HTR-8/SVneo (cell line): ENCODE measurements at places on chromosomes 5 and 9.
A peak's percentile ranks its signal among the peaks of the same experiment; 100 is the strongest.

- no peak for DNase-seq
Measured at GRCh38 chr5:180540050-180540694, 46.0 kb downstream of the CNOT6 start.

DNA sequence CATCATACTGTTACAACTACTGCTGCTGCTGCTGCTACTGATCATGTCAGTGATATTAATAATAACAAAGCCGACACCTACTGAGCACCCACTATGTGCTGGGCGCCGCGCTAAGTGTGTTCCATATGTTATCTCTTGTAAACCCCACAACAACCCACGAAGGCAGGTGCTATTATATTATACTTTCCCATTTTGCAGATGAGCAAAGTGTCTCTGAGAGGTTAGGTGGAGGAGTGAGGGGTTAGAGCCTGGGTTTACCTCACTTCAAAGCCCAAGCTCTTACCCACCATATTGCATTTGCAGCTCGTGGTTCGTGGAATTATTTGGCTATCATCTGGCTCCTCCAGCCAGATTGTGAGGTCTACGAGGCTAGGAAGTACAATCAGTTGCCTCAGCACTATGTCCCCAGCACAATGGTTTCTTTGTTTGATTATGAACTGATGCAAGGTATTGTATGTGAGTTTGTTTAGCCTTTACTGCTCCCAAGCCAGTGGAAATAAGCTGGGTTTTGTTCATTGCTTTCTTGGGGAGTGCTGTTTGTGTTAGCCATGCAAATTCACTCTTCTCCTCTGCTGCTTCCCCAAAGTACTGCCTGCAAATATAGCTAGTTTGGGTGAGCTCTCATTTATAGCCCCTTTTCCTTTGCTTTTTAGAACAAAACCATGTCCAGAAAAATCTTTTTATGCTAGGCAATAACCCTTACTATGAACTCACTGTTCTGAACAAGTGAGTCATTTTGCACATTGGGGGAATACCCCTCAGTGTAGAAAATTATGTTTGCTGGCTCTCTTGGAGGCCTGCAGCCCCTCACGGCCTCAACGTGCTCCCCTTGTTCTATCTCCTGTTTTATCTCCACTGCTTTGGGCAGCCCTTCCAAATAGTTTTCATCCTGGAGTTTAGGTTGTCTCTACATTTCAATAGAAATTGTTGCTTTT, 47.9 kb downstream of the ALG2 start:
- DNase-seq = no peak

- DNase-seq = no peak
Measured at GRCh38 chr9:138043061-138043410, 165.5 kb downstream of the CACNA1B start.

DNA sequence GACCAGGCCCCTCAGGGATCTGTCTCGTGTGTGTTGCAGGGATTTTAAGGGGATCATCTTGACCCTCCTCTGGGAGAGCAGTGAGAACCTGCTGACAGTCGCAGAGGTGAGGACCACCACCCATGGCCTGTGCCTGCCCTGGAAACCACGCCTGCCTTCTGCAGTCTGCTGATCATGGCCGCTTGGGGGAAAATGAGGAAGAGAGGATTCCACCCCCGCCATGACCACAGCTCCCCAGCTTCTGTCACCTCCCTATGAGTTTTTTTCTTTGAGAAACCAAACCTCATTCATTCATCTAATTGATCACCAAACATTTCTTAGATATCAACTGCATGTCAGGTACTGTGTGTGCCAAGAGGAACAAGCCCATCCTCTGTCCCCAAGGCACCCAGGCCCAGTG, 46.3 kb upstream of the TDRD7 start:
- no peak for DNase-seq

DNA sequence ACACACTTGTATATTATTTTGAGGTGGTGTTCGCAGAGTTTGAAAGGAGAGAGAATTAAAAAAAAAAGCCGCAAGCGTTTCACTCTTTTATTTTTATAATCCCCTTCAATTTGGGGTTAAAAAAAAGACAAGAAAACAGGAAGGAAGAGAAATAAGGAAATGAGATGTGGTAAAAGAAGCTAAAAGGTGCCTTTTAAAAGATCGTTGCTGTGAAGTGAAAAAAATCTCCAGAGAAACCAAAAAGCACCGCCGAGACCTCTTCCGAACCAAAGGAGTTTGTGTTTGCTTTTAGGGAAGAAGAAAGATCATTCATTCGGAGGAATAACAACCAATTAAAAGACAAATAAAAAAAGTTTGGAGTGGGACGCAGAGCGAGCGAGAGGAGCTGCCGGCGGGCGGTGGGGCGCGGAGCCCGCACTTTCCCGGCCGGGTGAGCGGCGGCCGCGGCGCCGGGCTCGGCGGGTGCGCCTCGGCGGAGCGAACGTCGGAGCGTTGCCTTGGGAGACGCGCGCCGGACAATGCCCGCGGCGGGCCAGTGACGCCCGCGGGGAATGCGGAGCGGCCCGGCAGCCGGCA, 355 bp downstream of the TLE4 start:
- no peak for DNase-seq

GRCh38 chr9:121268598-121268850, 562 bp downstream of the GSN start:
- no peak for DNase-seq

DNA sequence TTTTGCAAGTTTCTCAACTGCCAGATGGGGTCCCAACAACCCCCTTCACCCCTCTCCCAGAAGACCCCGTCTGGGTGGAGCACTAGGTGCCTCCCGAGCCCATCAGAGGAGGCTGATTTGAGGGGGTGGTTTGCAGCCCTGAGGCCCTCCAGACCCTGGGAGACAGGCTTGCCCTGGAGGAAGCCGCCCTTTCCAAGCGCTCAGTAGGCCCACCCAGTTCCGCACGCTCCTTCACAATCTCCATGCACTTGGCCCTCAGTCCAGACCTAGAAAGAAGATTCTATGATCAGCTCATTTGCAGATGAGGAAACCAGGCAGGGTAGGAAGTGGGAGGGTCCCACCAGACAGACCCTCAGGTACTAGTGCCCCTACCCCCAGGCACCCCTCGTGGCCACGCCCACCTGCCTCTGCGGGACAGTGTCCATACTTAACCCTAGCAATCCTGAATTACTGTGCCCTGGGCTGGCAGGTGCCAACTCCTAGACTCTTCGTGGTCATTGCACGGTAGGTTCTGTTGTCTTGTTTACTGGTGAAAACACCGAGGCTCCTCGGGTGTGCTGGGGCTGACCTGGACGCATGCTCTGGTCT, 22.3 kb downstream of the OR2V1 start:
- DNase-seq = no peak

DNA sequence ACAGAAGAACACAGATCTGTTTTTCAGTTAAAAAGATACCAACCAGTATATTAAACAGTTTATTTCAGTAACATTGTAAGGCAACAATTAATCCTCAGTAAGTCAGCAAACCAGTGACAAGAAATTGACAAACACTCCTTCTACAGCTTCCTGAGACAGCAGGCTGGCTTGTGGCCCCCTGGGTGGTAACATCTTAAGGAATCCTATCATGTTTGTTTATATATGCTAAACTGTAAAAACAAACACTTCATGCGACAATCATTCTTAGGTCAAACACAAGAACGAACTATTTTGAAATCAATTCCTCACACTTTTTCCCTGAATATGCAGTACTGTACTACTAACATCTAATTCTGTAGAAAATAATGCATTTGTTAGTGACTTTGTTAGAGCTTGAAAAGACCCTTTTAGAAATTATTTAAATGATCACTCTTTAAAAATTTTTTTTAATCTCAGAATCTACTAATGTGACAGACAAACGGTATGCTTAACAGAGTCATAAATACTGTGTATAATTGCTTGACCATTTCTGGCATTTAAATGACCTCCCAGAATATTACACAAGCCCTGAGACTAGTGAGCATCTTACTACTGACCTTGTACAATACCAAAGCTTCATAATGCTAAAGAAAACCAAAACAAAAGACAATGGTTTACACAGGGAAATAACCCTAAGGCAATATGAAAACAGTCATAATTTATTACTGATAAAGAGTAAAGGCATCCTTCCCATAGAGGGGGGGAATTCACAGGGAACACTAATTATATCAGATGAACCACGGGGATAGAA, 48.2 kb downstream of the ERMP1 start:
- no peak for DNase-seq

DNA sequence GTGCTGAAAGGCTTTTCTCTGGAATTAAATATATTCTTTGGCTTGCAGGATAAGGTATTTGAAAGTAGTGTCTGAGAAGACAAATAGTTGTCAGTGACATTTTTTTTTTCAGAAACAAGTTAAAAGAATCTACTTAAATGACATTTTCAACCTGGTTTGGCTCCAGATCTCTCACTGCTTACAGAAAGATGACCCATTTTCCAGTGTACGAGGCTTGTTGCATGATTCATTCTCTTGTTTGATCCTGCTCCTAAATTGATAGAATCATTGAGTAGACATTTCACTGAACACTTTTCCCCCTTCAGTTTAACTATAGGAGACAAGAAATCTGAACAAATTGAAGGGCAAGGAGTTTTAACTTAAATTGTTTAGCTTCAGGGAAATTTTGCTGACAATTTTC, 546.1 kb downstream of the ZNF608 start:
- DNase-seq = no peak

DNA sequence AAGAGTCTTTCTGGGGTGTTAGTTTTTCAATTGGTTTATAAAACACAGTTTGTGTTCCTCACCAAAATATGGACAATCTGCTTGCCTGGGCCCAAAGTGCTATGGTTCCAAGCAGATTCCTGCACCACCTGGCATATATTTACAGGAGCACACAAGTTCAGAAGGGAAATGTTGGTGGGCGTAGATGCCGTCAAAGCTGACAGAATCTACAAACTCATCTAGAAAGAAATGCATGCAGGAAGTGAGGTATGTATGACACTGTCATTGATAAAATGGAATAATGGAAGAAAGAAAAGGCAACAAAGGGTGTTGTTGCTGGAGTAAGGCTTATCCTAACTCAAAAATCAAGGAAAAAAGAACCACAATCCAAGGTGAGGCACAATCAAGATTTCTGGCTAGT, 225.8 kb downstream of the MLLT3 start:
- DNase-seq = no peak

GRCh38 chr5:68274847-68275651, 59.5 kb downstream of the PIK3R1 start:
- DNase-seq = no peak

- DNase-seq = no peak
Measured at GRCh38 chr9:4303006-4303405, 3.1 kb upstream of the GLIS3 start.

GRCh38 chr5:128412145-128412930, 125.7 kb downstream of the FBN2 start:
- no peak for DNase-seq

- DNase-seq = no peak
Measured at GRCh38 chr5:18048449-18048848, 414.2 kb downstream of the TAF11L14 start.

DNA sequence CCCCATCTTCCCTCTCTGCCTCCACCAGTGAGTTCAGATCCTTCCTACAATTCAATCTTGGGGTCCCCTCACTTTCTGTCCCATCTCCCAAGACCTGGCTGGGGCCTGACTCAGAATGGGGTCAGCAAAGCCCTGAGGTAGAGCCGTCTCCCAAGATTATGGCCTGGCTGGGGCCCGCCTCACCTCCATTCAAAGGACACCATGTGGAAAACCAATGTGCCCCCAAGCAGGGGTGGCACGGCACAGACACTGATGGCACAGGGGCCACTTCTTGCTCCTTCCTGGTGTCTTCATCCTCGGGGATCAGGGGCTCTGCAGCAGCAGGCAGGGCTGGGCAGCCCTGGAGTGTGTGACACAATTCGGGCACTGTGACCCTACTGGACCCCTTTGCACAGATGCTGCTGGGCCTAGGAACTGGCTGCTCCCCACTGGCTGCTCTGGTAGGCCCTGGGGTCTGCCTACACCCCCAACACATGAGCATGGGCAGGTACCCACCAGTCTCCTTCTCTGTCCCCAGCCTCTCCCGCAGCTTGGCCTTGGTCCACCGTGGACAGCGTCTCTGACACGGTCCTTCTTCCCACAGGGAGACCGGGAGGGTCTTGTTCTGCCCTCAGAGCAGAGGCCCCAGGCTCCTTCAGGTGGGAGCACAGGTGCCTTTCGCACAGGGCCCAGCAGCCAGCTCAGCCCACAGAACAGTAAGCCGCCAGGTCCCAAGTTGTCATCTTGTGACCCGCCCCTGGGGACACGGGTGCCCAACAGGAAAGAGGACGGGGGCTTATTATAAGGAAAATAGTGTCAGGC, 89.5 kb downstream of the ADAMTS2 start:
- no peak for DNase-seq

- DNase-seq = no peak
Measured at GRCh38 chr9:90987566-90987965, 185.9 kb downstream of the SYK start.

- DNase-seq = peak; percentile 22
Measured at GRCh38 chr5:135880278-135880677, 15.4 kb downstream of the IL9 start.

GRCh38 chr5:74250304-74251102, 390.0 kb downstream of the ENC1 start:
- DNase-seq = no peak

GRCh38 chr5:171010816-171011215, 149.0 kb downstream of the RANBP17 start:
- DNase-seq = no peak

- peak; percentile 53 for DNase-seq
Measured at GRCh38 chr5:30505014-30505886, 688.2 kb upstream of the CDH6 start.

DNA sequence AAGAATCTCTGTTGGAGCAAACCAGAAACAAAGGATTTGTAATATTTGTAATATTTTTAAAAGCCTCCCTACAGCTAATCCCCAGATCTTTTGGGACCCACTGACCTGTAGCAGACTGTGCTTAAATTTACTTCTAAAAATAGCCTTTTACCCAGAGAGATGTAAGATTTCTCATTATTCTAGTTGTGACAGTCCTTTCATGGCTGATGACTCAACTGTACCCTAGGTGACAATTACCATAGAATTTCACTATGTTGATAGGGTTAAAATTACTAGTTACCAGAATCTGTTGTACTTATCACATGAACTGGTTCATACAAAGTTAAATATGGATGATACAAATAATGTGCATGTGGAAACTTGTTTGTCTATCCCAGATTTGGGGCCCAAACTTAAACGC, 543.9 kb upstream of the SEMA6A start:
- no peak for DNase-seq

DNA sequence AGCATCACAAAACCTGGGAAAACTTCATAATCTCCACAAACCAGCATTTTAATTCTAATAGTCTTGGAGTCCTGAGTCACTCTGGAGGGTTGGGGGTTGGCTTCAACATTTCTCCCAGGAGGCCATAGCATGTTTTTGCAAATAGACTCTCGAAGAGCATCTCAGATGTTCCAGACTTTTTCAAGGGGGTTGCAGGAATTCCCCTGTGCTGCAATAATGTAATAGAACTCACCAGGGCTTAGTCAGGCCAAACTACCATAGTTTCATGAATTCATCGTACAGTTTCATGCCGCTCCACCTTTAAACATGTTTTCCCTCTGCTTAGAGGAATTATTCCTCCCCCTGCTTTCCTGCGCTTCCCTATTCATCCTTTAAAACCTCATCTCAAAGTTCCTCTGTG, 499.5 kb upstream of the KLF4 start:
- DNase-seq = no peak
